ENCODE measurements at places on chromosomes 3 and 15.

DNA sequence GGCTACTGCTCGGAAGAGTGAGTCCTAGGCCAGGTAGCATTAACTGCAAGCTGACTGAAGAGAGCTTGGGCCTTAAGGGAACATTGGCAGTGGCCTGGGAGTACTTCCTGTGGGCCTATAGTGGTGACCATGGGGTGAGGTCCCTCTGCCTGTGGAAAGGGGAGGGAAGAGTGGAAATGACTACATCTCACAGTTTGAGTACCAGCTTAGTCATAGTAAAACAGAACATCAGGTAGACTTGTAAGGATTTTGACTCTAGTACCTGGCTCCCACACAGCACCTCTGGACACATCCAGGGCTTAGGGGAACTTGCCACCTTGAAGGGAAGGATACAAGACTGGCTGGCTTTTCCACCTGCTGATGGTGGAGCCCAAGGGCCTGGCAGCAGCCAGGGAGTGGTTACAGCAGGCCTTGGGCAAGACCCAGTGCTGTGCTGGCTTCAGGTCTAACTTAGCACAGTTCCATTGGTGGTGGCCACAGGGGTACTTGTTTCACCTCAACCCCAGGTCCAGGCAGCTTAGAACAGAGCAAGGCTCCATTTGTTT lies 147.8 kb downstream of the SLC9A9 start:
- DNase-seq: no peak

DNA sequence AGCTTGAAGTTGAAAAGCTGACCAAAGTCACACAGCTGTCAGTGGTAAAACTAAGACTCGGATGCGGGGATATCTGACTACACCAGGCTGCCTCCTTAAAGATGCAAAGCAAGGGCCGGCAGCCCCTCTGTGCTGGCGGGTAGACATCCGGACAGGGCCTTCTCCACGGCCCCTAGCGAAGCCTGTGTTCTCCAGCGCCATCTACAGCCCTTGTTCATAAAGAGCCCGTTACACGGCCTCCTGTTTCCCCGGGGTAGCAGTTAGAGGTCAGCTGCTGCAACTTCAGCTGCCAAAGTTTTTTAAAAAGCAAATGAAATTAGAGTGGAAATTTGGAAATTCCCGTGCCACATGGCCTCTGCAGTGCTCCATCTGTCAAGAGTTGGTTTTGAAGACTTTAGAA lies 383.0 kb downstream of the TBL1XR1 start:
- peak; percentile 14 for DNase-seq

DNA sequence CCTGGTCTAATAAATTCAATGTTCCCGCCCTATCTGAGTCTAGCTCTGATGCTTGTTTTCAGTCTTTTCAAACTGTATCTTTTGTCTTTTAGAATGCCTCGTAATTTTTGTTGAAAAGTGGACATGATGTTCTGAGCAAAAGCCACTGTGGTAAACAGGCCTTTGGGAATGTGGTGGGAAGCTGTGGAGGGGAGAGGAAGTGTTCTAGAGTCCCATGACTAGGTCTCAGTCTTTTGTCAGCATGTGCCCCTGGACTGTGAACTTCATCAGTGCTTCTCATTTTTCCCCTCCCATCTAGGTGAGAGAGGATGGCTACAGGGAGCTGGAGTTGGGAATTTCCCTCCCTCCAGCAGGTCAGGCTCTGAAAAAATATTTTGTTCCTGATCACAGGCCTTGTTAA lies 33.7 kb downstream of the SUSD5 start:
- DNase-seq: no peak

GRCh38 chr15:92365084-92365483 lies 28.6 kb upstream of the ST8SIA2 start:
- DNase-seq: no peak

DNA sequence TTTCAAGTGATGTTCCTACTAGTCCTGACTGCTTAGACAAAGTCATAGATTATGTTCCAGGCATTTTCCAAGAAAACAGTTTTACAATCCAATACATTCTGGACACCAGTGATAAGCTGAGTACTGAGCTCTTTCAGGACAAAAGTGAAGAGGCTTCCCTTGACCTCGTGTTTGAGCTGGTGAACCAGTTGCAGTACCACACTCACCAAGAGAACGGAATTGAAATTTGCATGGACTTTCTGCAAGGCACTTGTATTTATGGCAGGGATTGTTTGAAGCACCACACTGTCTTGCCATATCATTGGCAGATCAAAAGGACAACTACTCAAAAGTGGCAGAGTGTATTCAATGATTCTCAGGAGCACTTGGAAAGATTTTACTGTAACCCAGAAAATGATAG lies 3.8 kb downstream of the TIPARP start:
- no peak for DNase-seq

DNA sequence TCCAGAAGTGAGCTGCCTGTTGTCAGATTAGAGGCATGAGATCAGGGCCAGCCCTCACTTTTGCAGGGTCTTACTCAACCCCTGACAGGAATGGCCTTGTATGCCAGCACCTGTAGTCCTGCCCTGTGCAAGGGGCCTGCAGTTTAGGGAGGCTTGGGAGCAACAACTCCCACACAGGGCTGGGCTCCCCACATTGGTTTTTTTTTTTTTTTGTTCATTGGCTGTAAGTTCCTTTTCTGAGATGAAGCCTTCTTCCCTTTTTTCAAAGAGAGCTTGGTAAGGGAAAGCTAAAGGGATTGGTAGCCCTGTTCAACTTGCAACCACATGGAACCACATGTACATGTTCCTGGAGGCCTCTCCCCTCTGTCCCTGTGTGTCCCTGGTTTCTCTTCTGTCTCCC lies 46.4 kb downstream of the TNFAIP8L3 start:
- DNase-seq: no peak

DNA sequence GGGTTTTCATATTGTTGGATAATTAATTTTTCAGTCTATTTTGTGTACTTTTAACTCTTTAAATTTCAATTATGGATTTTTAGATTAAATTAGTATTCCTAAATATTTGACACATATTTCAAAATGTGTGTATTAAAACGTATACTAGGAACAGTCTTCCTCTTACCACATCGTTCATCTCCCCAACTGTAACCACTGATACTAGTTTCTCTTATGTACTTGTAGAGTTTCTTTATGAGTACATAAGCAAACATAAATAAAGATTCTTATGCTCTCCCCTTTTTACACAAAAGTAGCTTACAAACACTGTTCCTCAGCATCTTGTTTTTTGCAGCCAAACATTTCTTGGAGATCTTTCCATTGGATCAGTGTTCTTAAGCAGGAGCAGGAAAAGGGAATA lies 45.9 kb downstream of the CMSS1 start:
- no peak for DNase-seq

DNA sequence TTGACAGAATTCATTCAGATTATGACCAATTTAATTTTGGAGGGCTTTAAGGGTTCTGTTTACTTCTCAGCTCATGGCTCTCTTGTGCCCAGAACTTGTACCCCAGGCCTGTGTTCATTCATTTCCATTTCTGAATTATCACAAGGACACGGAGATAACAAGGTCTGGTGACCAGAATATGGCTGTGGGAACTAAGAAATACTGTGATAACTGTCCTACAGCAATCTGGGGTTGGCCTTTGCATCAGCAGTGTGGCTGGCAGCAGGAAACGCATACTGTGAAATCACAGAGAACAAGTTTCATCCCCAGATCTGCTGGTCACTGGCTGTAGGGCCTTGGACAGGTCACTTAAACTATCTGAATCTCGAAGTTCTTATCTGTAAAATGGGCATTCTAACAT lies 41.8 kb upstream of the TPM1 start:
- DNase-seq: no peak

GRCh38 chr3:32816439-32817256 lies 1.1 kb upstream of the TRIM71 start:
- no peak for DNase-seq

GRCh38 chr3:37484884-37485559 lies 310.6 kb upstream of the LRRFIP2 start:
- DNase-seq: no peak

DNA sequence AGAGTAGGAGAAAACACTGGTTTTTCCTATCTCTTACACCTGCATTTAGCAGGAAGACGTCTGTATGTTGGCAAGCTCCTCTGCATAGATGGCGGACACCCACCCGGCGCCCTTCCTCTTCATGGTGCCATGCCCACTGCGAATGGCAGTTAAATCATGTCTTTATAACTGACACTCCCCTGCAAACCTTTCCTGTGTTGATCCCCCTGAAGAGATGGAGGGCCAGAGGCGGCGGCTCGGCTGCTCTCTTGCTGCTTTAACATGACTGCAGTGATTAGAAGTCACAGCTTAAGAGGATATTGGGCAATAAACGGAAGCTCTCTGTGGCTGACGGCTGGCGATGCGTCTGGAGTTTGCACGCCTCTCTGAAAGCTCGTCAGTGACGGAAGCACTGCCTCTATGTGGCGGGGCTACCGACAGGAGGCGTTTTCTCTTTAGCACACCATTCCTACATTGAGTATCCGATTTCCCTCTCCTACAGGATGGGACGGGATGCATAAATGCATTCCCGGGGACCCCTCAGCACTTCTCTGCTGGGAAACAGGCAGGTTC lies 25.5 kb upstream of the SNRPA1 start:
- no peak for DNase-seq

DNA sequence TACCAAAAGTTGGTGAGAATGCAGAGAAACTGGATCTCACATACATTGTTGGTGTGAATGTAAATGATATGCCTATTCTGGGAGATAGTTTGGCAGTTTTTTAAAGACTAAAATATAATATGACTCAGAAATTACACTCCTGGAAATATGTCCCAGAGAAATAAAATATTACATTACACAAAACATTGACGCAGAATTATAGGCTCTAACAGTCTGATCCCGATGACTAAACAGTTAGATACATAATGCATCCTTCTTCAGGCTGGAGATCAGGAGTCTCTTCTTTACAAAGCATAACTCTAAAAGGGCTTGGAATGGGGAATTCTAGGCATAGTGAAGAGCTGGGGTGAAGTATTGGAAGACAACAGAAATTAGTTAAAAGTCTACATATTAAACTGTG lies 586.2 kb upstream of the NECTIN3 start:
- no peak for DNase-seq

GRCh38 chr3:111691293-111691909 lies 96.3 kb upstream of the ZBED2 start:
- no peak for DNase-seq

DNA sequence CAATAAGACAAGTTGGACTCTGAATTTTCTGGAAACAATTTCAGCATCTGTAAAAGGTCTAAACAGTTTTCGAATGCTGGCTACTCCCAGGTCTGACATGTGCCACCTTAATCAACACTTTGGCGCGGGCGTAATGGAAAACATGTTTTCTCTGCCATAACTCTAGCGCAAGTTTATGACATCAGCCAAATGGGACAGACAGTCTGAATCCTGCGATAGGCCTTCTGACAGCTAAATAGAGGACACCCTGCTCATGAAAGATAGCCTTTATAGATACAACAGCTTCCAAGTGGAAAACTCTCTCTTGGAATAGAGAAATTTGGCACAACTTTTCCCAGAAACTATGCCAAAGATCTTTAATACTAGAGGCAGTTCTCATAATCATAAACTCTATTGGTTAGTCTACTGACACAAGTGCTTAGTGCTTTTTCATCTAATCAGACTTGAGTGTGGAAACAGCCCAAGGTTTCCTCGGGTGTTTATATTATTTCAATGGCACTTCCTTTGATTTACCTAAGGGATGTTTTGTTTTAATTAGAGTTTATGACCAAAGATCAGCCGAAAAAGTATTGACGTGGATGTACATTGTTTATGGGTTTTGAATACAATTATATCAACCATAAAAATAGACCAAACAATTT lies 120.1 kb upstream of the DPH6 start:
- DNase-seq: no peak

DNA sequence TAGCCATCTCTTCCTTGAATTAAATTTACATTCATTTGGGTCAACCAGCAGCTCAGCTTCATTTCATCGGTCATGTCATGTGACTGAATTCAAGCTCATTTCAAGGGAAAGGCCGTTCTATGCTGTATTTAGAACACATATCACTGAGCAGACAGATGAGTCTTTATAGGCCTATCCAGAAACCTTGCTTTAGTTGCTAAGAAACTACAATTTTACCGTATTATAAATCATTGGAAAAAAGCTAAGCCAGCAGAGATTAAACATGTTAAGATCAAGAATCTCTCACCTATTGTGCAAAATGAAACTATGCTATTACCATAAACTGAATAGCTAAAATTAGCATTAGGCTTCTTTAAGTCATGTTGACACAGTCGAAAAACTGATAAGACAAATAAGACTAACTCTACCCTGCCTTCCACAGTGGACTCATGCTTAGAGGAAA lies 2.2 kb downstream of the NPTN start:
- DNase-seq: no peak

DNA sequence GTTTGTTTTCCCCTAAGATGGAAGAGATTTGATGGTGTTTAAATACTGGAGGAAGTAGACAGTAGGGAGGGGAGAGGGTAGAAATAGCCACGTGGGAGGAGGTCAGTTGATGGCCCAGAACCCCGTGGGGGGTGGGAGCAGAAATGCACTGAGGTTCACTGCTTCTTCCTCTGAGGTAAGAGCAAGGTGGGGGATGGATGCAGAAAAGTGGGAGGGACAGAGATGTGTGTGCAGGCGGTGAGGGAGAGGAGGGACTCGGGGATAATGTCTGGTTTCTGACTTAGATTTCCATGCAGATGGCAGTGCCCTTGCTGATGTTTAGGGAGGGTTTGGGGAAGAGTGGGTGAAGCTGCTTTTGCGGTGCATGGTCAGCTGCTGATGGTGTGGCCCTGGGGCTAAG lies 102.9 kb downstream of the ARNT2 start:
- no peak for DNase-seq

DNA sequence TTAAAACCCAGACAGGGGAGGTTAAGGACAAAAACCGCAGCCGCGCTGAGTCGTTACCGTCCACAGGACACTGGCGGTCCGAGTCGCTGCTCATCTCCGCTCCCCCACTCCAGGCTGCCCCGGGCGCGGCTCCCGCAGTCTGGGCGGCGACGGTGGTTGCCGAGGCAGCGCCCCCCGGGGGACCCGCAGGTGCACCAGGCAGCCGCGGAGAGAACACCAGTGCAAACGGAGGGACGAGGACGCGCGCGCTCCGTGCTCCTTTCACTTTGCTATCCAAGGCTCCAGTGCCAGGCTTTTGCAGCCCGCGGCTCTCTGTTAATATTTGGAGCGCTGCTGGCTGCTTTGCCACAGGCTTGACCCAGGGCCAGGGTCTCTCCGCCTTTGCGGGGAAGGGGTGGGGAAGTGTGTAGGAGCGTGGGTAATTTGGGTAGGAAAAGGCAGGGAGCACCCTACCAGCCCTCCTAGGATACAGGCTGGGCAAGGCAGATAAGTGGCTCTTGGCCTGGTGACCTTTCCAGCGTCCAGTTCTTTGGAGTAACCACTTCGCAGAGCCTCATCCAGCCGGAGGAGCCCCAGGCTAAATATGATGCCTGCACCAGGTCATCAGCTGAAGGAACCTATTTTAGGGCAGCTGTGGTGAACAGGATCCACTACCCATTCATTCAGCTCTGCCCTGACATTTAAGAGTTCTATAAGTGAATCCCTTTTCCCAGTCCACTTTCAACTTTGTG lies at the start of gene GADL1:
GADL1 (minus strand) TSS at position 141 of the 731 bp plus-strand sequence; CDS start at position 94, 47 bp downstream.
- no peak for DNase-seq

- no peak for DNase-seq
These were observed 187.4 kb downstream of the OPA1 start for GRCh38 chr3:193780397-193780796.

GRCh38 chr3:169969174-169970095 lies 2.8 kb downstream of the SEC62 start:
- no peak for DNase-seq

GRCh38 chr15:41904541-41905005 lies 10.7 kb upstream of the SPTBN5 start:
- DNase-seq: peak; percentile 63

- DNase-seq: no peak
These were observed 22.2 kb downstream of the CP start for GRCh38 chr3:149199474-149199873.
